ENCODE measurements at places on chromosomes 6 and 20.
A peak's percentile ranks its signal among the peaks of the same experiment; 100 is the strongest.

- DNase-seq, result no peak
Measured at GRCh38 chr6:119142041-119142440, 63.6 kb upstream of the FAM184A start.

GRCh38 chr6:48417927-48418326 lies 306.9 kb upstream of the PTCHD4 start:
- DNase-seq, result no peak

DNA sequence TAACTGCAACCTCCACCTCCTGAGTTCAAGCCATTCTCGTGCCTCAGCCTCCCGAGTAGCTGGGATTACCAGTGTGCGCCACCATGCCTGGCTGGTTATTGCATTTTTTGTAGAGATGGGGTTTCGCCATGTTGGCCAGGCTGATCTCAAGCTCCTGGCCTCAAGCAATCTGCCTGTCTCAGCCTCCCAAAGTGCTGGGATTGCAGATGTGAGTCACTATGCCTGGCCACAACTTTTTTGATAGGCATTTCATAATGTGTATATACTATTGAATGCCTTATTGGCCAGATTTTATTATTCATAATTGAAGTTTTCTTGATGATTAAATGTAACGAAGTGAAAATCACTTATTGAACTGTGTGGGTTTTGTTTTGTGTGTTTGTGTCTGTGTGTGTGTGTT lies 27.9 kb downstream of the FIG4 start:
- DNase-seq, result no peak

DNA sequence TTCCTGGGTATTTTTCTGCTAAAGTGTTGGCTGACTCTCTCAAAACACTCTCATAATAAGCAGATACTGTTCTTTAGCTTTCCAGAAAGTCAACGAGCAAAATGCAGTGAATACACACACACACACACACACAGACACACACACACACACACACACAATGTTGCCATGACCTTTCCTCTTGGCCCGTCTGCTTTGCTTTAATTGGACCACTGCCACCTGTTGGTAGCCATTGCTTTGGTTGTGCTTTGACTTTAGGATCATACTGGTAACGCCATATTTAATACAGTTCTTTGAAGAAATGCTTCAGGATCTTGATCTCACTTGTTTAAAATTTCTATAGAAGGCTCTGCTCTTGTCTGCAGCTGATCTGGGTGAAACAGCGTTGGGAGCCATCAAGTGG lies 4.4 kb downstream of the FIG4 start:
- no peak for DNase-seq

- DNase-seq, result no peak
Measured at GRCh38 chr6:169145991-169146501, 107.6 kb downstream of the THBS2 start.

- DNase-seq, result no peak
Measured at GRCh38 chr6:925656-926213, 232.8 kb upstream of the EXOC2 start.

DNA sequence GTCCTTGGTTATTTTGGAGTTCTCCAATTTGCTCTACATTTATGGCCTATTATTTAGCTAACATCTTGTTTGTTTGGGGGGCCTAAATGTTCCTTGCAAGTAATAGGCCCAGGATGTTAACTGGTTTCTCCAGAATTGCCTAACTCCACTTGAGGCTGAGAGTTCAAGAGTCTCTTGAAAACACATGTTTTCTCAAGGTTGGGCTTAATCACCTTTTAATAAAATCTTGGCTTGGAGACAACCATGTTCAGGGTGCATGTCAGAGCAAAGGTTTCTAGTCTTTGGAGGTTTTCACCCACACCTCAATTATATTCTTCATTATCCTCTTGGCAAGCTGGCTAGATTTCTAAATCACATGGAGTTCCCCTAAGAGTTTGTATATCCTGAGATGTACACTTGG lies 54.2 kb downstream of the KLHL31 start:
- DNase-seq, result no peak

- DNase-seq, result no peak
Measured at GRCh38 chr6:29831776-29832175, 4.2 kb downstream of the HLA-G start.

DNA sequence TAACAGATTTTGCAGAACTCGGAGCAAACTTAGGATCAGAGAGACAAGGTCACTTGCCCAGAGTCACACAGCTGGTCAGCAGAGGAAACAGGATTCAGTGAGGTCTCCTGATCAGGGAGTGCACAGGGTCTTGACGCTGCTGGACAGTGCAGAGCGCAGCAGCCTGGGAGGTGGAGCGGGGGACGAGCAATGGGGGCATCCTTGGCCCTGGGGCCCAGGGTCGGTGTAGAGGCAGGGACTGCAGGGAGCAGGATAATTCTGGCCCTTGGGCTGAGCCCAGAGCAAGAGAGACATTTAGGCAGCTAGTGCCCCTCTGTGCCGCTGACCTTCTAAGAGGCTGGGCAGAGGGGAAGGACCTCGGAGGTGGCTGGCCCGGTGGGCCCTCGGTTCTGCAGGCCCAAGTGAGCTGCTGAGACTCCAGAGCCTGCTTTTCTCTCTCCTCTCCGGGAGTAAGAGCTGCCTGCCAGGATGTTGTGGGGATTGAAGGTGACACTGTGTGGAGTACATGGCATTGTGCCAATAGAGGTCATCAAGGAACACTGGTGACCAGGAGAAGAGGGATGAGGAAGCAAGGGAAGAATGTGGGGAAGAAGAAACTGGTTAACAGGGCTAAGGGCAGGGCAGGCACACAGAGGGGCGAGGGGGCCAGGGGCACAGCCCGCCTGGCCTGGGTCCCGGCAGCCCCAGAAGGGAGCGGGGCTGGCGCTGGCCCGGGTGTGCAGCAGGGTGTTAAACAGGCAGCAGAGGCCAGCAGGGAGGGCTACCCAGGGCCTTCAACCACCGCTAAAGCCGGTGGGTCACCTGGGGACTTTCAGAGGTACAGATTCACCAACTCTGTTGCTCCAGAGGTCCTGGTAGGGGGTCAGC lies 122.0 kb downstream of the AGPAT4 start:
- DNase-seq, result no peak

DNA sequence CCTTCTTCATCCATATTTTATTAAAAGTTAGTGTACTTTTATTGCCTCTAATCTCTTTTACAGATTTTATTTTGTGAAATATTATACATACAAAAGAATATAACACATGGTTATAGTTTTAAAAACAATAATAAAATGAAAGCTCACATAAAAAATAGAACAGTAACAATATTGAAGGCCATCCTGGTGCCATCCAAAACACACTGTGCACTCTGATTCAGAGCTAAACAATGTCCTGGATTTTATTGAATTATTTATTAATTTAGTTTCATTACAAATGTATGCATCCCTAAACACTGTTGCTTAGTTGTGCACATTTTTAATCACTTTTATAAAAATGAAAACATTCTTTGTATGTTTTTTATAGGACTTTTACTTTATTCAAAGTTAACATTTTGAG lies 32.9 kb downstream of the RNF217 start:
- no peak for DNase-seq

- no peak for DNase-seq
Measured at GRCh38 chr20:31606804-31607639, 1.9 kb downstream of the ID1 start.

GRCh38 chr20:58718729-58719128 lies 26.1 kb downstream of the NPEPL1 start:
- DNase-seq, result no peak

DNA sequence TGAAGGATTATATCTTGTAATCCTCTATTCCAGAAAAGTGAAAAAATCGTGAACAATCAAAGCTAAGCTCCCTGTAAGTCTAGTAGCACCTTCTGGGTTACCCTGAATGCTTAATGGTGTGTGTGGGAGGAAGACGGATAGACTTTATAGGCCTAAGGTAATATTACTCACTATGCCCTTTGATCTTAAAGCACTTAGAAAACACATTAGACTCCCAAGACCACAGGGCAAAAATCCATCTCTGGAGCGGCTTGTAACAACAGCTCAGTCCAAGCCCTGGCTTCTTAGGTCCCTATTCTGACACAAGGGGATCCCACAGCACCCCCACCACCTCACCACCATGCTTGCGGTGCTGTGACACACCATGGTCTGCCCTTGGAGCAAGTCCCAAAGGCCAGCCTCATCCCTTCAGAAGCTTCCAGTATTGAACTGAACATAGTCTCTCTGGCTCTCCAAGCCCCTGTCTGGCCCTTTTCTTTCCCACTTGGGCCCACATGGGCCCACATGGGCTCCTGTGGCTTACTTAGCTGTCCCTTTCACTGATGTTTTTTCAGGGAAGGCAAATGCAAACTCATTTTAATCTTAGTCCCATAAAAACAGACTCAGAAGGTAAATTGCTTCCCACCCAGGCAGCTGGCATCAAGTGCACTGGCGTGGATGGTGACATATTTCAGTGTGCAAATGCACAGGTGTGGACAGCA lies 28.3 kb downstream of the C6orf132 start:
- DNase-seq, result no peak

DNA sequence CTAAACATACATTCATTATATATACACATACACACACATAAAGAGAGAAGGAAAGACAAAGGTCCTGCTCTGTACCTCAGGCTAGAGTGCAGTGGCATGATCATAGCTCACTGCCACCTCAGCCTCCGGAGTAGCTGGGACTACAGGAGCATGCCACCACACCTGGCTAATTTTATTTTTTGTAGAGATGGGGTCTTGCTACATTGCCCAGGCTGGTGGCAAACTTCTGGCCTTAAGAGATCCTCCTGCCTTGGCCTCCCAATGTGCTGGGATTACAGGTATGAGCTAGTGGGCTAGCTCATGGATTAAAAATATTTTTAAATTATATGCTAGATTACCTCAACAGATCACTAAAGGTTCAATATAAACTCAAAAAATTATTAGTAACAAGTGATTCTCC lies 30.3 kb downstream of the NUDT3 start:
- DNase-seq, result no peak

- DNase-seq, result no peak
Measured at GRCh38 chr6:21955951-21956350, 340.9 kb downstream of the PRL start.

- no peak for DNase-seq
Measured at GRCh38 chr6:125700581-125701353, 48.7 kb upstream of the HEY2 start.

DNA sequence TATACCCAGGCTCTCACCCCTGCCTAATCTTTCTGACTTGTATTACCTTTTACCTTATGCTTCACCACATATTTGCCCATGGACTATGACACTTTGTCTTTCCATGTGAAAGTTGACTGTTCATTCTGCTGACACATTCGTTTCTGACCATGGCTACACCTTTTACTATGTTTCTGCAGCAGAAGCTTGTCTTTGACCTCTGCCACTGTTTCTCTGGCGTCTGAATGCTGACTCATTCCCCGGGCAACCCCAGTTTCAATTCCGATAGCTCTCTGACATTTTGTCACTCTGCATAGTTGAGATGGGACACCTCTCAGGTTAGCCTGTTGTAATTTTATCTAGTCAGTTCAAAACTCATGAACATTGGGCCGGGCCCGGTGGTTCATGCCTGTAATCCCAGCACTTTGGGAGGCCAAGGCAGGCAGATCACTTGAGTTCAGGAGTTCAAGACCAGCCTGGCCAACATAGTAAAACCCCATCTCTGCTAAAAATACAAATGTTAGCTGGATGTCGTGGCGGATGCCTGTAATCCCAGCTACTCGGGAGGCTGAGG lies 50.7 kb downstream of the SLC26A8 start:
- peak; percentile 49 for DNase-seq

- peak; percentile 47 for DNase-seq
Measured at GRCh38 chr20:62367633-62368391, 700 bp upstream of the LAMA5 start.

DNA sequence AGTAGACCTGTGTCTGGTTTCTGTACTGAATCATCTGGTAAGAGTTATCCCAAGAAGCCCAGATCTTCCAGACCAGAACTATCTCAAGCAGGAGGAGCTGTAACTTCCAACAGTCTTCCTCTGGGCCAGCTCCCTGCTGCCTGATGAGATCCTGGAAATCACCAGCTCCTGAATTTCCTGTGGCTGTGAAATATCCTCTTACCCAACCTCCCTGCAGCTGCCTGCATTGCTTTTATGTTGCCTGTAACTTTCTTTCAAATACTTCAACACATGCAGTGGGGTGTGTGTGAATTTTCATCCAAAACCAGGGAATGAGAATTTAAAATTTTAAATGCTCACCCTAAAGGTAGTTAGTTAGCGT lies 160.5 kb upstream of the LAMP5 start:
- DNase-seq, result no peak

GRCh38 chr6:43706788-43707187 lies 19.2 kb upstream of the MRPS18A start:
- no peak for DNase-seq

- DNase-seq, result no peak
Measured at GRCh38 chr6:31476515-31477139, 21.3 kb upstream of the MICB start.

DNA sequence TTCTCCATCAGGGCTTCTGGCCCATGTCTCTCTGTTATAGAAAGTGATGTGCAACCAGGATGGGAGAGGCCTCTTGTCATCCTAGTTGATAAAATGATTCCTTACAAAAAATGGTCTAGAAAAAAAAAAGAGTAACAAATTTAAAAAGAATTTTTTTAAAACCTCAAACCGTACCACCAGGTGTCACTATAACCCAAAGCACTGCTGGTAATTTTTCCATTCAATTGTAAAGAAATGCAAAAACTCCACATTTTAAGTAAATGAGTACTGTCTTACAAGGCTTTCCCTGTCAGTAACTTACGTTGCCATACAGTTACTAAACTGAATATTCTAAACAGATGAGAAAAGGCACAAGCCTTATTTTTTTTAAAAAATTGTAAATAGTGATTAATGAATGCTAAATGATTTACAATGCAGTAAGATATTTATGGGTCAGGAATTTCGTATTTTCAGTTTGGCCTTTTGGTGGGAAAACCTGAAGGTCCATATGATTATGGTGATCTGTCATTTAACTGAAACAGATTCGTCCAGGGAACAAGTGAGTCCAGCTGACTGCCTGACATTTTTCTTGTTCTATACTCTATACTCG lies 95.4 kb downstream of the OGFRL1 start:
- DNase-seq, result no peak

- DNase-seq, result no peak
Measured at GRCh38 chr20:41161886-41162285, 24.5 kb downstream of the PLCG1 start.

- DNase-seq, result no peak
Measured at GRCh38 chr6:155291291-155291690, 23.0 kb downstream of the TFB1M start.

DNA sequence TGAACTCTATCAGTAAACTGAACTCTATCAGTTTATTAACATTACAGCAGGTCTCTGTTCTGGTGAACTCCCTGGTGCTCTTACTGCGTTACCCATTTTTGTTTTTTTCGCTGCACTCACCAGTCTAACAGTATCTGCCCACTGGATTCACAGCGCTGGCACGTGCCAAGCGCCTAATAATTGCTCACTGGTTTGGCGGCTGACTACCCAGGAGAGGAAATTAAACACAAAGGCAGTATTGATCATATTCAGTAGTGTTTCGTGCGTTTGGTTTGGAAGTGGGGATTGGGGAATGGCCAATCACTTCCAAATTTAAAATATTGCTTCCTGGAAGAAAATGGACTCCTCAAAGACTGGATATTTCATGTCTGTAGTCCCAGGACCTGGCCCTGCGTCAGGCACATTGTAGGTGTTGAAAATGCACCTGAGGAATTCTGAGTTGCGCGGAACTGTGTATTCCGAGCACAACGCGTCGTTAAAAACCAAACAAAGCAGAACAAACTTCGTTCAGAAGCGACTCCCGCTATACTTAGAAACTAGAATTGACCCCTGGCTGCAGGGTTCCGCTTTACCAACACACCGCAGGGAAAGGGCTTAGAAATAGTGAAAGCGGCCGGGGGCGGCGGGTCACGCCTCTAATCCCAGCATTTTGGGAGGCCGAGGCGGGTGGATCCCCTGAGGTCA lies 1.1 kb upstream of the RPS12 start:
- peak; percentile 71 for DNase-seq

All from stimulated activated CD8-positive, alpha-beta memory T cell treated with anti-CD3 and anti-CD28 coated beads, Interleukin-4, amount 100 ng/mL, for 48 hours (primary cell).